Neural progenitor cell (in vitro differentiated cells): ENCODE measurements at places on chromosomes 2 and 18. TPM values are rescaled to one million over a fixed set of nuclear protein-coding genes. Genes with fewer than 3 reads are reported as not detected.

SERPINB10 gene
- not detected in 2 replicates for total RNA-seq

DNA sequence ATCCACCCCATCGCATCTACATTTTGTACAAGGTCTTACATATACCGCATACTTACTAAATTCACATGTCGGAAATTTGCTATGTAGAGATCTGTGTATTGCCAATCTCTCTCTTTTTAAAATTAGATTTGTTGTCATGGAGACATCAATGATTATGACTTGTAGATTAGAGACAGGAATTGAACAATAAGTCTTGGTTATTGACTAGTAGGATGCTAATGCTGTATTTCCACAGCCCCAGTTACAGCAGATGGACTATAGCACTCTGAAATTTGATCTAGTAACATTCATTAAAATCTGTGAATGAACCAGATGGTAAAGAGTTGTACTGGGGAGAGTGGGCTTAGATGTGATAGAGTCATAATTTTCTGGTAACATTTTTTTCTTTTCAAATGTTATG, 805.7 kb downstream of the SLC4A3 start:
- DNase-seq: no peak

DNA sequence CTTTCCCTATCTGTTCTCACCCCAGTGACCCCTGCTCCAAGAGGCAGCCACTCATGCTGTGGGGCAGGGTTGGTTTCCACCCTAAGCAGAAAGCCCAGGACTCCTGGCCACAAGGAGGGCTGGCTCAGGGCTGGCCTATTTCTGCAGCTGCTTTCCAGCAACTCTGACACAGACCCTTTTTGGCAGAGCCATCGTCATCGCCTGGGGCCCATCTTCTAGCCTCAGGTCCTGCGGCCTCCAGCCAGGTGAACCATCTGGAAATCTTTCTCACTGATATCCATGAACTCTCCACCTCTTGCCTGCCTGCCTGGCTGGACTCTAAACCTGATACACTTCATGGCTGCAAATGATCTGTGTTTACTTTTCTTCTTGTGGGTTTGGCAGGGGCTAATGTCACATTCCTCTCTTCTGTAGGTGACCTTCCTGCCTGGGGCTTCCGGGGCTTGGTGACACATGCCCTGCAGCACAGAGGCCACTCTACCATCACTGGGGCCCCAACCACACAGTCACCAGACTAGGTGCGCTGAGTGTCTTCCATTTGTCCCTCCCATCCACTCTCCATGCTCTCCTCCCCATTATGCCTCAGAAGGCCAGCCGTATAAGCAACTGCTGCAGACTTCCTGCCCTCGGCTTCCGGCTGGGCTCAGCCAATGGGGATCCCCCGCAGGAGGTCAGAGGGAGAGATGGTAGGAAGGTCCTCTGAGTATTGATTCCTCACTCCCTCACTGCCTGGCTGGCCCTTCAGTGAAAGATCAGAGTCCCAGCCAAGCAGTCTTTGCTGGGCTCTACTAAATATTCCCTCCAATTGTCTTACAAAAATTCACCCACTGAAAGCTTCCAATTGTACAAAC, 9.7 kb upstream of the COPS8 start:
- no peak for DNase-seq

GRCh38 chr2:3180082-3180908, 197.3 kb downstream of the EIPR1 start:
- no peak for DNase-seq

DNA sequence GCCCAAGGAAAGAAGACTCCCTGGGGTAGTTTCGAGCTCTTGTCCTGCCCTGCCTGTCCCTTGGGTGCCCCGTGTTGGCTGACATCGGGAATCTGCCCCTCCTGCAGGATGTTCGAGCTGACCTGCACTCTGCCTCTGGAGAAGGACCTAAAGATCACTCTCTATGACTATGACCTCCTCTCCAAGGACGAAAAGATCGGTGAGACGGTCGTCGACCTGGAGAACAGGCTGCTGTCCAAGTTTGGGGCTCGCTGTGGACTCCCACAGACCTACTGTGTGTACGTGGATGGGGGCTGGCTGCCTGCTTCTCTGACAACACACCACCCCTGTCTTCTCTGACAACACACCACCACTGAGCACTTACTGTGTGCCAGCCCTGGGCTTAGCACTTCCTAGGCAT, 210.8 kb downstream of the DYSF start:
- no peak for DNase-seq
